Body of pancreas (tissue), 4 donors: ENCODE measurements at places on chromosomes 13 and 19.
A peak's percentile ranks its signal among the peaks of the same experiment; 100 is the strongest.

- DNase-seq, result peak; percentile 84
These were observed 1.5 kb upstream of the GADD45B start for GRCh38 chr19:2474232-2475017.

GRCh38 chr13:40971321-40971720 lies 47.8 kb downstream of the ELF1 start:
- no peak for DNase-seq

- no peak for DNase-seq
These were observed 319.6 kb downstream of the TEX29 start for GRCh38 chr13:111640006-111640405.

DNA sequence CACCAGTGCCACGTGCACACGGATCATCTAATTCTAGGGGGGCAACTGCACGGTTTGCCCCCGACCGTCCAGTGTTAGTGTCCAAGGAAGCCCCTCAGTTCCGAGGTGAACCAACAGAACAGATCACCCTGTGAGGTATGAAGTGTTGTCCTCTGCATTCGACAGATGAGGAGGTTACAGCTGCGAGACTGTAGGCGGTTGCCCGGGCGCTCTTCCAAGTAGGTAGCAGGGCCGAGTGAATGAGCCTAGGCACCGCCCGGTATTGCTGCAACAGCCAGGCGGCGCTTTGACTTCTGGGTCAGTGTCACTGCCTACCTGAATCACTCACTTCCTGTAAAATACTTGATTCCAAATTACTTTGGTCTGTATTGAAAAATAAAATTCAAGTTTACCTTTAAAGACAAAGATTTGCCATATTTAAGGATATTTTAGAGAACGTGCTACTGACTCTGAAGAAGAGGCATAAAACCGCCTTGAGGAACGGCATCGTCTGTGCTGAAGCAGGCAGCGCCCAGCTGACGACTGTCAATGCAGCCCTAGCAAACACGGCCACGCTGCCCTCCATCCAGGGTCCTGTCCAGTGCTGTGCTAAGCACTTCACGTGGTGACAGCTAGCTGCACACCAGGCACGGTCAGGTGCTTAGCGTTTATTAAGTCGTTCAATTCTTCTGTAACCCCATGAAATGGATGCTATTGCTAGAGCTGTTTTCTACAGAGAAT lies 19.3 kb upstream of the RASA3 start:
- no peak for DNase-seq

DNA sequence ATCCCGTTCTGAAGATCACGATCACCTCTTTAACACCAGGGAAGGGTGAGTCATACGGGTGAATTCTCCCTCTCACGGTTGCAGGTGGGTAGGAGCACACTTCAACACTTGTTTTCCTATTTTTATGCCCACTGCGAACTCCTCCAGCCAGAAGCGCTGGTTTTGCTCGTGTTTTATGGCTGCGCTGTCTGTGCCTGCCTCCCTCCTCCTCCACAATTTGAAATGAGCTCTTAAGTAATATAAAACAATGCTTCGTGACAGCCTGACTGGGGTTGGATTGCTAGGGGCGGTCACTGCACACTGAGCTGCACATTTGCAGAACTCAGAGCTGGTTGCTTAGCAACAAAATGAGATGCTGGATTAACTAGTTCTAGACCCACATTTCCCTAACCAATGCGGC lies 12.9 kb downstream of the CCDC70 start:
- no peak for DNase-seq

DNA sequence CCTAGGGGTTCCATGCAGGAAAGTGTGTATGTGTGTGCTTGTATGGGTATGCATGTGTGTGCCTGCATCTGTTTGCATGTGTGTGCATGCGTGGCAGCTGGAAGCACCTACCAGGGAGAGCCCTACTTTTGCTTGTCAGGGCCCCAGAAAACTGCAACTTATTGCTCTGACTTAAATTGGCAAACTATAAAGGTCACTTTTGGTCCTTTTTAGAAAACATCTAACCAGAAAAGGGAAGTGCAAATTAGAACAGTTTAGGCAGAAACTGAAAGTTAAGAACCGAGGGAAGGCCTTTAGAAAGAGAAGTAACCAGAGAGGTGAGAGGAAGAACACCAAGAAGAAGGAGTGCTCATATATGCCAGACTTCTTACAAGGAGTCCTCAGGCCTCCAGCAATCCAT lies 32.5 kb downstream of the DLEU7 start:
- DNase-seq, result no peak

DNA sequence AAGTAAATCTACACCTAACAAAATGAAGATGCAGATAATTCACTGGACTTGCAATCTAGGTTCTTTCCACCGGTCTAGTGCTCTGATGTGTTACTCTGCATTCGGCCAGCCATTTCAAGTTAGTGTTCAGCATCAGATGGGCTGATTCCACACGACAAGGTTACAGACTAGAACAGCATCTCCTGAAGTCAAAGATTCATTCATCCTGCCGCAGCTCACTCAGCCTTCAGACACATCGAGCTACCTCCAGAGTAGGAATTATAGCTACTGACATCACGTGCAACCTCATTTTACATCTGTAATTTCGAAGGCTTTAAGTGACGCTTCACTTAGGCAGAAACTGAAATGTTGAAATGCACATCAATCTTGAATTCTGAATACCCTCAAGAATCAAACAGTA lies 76.5 kb downstream of the LHFPL6 start:
- DNase-seq, result no peak

- DNase-seq, result no peak
These were observed 17.2 kb upstream of the ATP12A start for GRCh38 chr13:24663089-24663395.

- DNase-seq, result no peak
These were observed 2.2 kb downstream of the PNMA8B start for GRCh38 chr19:46493236-46494145.

GRCh38 chr13:56670563-56670962 lies 470.2 kb upstream of the PRR20A start:
- no peak for DNase-seq

DNA sequence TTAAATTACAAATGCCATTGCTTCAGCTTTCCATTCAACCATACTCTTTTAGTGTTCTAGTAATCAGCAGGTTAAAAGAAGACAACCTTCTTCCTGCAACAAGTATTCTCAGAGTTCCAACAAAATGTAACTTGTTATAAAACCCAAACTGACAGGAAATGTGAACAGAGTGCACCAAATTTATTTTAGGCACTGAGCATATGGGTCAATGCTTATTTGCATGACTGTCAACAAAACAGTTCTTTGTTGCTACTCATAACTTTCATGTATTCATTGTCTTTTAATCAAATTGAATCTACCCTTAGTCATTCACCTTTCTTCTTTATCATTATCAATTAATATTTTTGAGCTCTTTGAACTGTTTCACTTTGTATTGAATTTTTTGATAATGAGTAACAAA lies 554.1 kb downstream of the DACH1 start:
- no peak for DNase-seq

DNA sequence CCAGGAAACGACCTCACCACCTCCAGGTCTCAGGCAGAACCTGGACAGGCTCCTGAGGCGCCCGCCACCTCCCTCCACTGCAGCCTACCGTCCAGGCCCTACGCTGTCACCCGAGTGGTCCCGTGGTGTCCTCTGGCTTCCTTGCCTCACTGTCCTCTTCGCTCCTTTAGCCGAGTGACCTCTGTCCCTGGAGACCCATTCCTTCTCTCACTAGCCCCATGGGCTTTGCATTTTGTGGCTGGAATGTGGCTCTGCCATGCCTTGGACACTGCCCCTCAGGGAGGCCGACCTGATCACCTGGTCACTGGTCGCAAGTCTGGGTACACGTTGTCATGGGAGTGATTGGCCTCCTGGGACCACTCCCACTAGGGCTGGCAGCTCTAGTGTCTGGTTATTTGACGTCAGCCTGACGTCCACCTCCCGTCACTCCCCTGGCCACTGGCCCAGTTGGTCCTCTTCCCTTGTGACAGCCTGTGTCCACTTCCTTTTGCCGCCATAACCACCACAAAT lies 17.9 kb downstream of the SLC25A42 start:
- peak; percentile 22 for DNase-seq

DNA sequence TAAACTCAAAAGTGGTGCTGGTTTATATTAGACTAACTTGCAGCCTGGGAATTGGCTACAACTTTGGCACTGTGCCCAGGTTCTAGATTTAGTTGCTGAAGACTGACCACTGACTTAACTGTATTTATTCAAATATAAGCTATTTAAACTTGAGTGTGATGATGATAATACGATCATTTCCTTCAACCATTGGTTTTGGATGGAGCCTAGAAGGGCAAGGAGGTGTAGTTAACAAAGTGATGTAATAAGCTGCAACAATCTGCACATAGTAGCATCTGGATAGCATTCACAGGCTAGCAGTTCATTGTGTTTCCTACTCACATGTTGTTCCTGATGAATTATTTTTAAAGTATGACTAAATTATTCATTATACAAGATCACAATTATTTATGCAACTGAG lies 55.2 kb upstream of the DACH1 start:
- DNase-seq, result peak; percentile 9

- no peak for DNase-seq
These were observed 605.8 kb downstream of the PCDH9 start for GRCh38 chr13:66624302-66624701.

GRCh38 chr19:8811315-8812172 lies 20.6 kb downstream of the ZNF558 start:
- DNase-seq, result no peak

DNA sequence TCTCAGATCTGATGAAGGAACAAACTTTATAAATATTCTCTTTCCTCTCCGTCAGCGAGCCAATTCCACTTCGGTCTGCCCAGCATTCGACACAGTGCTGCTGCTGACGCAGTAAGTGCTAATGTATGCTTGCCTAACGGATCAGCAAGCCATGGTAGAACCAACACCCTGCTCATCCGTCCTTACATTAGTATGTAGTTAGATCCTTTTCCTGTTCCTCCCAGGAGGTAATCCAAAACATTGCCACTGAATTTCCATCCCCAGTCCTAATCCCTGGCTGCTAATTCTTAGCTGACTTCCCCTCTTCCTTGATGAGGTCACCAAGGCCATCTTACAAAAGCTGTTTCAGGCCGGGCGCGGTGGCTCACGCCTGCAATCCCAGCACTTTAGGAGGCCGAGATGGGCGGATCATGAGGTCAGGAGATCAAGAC lies 88.0 kb downstream of the STARD13 start:
- DNase-seq, result no peak

DNA sequence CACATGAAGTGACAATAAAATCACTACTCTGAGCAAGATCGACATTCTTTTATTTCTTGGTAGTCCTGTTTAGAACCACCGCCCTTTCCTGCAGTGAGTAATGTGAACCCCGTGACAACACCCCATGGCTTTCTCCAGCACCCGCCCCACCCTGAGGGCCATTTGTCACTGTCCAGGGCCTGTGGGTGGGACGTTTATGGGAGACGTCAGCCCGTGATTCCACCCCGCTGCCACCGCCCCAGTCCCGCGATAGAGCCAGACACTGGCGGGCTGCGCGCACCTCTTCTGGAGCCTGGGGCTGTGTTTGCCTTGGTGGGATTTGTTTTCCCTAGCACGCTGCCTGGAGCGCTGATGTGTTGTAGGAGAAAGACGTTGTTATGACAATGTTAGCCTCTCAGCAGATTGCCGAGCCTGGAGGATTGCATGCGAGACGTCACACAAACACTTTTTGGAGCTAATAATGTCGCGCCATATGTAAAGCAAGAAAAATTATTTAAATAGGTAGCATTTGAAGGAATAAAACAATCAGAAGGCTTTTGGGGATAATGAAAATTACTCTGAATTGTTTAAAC lies 263.7 kb downstream of the TEX29 start:
- DNase-seq, result no peak

- DNase-seq, result no peak
These were observed 10.4 kb downstream of the LMNB2 start for GRCh38 chr19:2446381-2446780.

GRCh38 chr13:99505814-99506269 lies 4.6 kb downstream of the TM9SF2 start:
- no peak for DNase-seq
